ENCODE measurements at places on chromosomes 1 and 21. TPM values are rescaled to one million over a fixed set of nuclear protein-coding genes. Genes with fewer than 3 reads are reported as not detected.

- no peaks in the 10 kb centered on the region for H3K4me1 ChIP-seq
- no peak overlapping the region for H3K4me3 ChIP-seq
- DNase-seq, result no peak
Measured at GRCh38 chr1:86841116-86841515, 72.8 kb downstream of the SELENOF start.

GRCh38 chr1:200330741-200331428, 79.0 kb downstream of the ZNF281 start:
- no peaks in the 10 kb centered on the region for H3K4me1 ChIP-seq
- H3K27me3 ChIP-seq, result no peaks in the 10 kb centered on the region
- no peak overlapping the region for H3K4me3 ChIP-seq
- no peaks in the 10 kb centered on the region for H3K36me3 ChIP-seq
- DNase-seq, result no peak

DNA sequence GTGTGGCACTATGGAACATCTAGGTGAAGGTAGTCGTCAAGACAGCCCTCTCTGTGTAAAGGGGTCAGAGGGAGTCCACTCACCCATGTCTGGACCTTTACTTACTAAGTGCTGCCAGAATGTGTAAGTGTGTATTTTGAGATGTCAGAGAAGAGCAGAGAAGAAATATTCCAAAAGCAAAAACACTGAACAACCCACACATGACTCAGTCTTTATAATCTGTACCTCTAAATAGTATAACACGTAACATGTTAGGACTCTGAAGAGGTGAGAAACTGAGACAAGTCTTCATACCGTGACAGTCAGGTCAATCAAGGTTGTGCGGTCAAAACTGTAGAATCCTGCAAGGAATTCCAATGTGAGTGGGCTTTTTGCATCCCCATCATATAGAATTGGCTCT, 555.2 kb downstream of the LMO4 start:
- no peaks in the 10 kb centered on the region for H3K27me3 ChIP-seq
- no peak overlapping the region for H3K27ac ChIP-seq
- H3K4me3 ChIP-seq, result no peak overlapping the region
- DNase-seq, result no peak
- no peaks in the 10 kb centered on the region for H3K36me3 ChIP-seq

DNA sequence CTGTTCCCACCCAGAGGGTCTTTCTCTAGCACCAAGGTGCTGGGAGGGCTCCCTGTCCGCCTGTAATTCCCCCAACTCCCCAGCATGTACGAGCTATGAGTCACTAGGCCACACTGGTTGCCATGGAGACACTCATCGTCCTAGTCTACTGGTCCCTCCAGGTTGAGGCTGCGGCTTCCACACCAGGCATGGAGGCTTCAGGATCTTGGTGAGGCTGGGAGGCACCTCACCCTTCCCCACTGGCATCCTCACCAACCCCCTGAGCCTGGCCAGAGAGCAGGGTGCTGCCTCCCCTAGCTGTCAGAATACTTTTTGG, 75.6 kb upstream of the KAZN start:
- H3K4me3 ChIP-seq, result no peak overlapping the region
- H3K27me3 ChIP-seq, result no peaks in the 10 kb centered on the region
- H3K4me1 ChIP-seq, result no peaks in the 10 kb centered on the region

- no peaks in the 10 kb centered on the region for H3K4me1 ChIP-seq
- no peak overlapping the region for H3K27ac ChIP-seq
- no peaks in the 10 kb centered on the region for H3K27me3 ChIP-seq
Measured at GRCh38 chr1:172756024-172756423, 97.1 kb downstream of the FASLG start.

Gene NUP210L
- total RNA-seq, result 2.1 TPM

Gene RSPH1
- total RNA-seq, result 0.84 TPM

- H3K4me3 ChIP-seq, result no peak overlapping the region
- no peaks in the 10 kb centered on the region for H3K36me3 ChIP-seq
- no peaks in the 10 kb centered on the region for H3K27me3 ChIP-seq
- DNase-seq, result peak; percentile 52
- no peaks in the 10 kb centered on the region for H3K4me1 ChIP-seq
Measured at GRCh38 chr1:179824265-179824664, 53.3 kb downstream of the TOR1AIP2 start.

- no peaks in the 10 kb centered on the region for H3K27me3 ChIP-seq
- no peaks in the 10 kb centered on the region for H3K4me1 ChIP-seq
- no peak for DNase-seq
- H3K27ac ChIP-seq, result no peak overlapping the region
Measured at GRCh38 chr1:47772960-47773682, 224.1 kb downstream of the TRABD2B start.

DNA sequence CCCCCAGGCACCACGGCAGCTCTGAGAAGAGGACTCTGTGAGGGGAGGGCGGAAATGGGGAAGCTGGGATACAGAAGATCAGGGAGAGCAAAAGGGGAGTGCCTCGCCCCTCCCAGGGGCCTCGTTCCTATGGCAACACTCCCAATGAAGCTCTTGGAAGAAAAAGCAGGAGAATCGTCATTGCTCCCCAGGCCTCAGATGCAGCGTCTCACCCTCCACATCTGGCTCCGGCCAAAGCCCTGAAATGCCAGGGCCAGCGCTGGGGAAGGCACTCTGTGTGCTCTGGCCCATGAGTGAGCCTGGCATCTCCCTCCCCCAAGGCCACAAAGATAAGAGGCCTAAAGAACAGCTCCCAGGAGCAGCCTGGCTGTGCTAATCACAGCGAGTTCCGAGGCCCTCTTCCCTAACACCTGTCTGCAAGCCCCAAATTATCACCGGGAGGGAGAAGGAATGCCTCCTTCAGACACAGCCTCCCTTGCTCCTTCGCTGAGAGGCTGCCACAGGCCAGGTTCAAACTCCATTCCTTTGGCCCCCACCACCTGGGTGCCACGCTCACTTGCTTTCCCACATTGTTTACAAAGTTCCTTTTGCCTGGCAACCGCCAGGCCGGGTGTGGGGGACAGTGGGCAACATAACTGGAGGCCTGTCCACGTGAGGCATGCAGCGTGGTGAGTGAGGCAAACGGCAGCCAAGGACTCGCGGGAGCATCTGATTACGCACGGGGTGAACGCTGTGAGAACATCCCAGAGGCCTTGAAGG, 27.8 kb downstream of the ECE1 start:
- DNase-seq, result no peak
- H3K36me3 ChIP-seq, result peaks cover 9% of the 10 kb centered on the region
- H3K4me3 ChIP-seq, result no peak overlapping the region

GRCh38 chr1:2610036-2610959, 22.5 kb downstream of the MMEL1 start:
- no peak overlapping the region for H3K4me3 ChIP-seq
- peak; percentile 50 for DNase-seq
- H3K27ac ChIP-seq, result no peak overlapping the region
- H3K4me1 ChIP-seq, result peaks cover 5% of the 10 kb centered on the region

Gene CNST
- 29.8 TPM for total RNA-seq

DNA sequence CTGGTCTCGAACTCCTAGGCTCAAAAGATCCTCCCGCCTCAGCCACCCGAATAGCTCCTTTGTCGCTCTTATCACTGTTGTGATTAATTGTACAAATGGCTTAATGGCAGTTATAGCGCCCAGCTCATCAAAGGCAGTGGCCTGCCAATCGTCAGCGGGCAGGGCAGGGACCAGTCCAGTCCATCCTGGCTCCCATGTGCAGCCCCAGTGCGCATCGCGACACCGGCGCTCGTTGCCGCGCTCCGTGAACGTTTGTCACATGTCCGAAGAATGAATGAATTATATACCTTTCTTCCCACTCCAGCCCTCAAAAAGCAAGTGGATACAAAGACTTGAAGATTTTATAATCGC, 18.4 kb downstream of the MTX1 start:
- no peaks in the 10 kb centered on the region for H3K27me3 ChIP-seq
- peak; percentile 80 for DNase-seq
- peak overlapping the region; percentile 71 for H3K4me3 ChIP-seq
- peak overlapping the region; percentile 84 for H3K27ac ChIP-seq

DNA sequence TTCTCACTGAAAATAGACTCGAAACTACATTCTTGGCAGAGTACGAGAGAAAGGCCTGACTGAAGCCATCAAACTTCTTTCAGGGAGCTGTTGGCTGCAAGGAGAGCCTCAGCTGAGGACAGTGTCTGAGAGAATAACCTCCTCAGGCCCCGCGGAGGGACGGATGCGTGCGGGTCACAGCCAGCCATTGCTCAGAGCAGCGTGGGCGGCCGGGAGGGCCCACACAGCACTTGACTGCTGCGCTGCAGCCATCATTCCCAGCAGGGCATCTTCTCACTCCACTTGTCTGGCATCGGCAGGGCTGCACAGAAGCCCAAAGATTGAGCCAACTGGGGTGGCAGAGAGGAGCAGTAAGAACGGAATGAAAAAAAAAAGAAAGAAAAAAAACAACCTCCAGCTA, 113.5 kb downstream of the XCL2 start:
- no peak for DNase-seq
- no peak overlapping the region for H3K27ac ChIP-seq
- H3K4me1 ChIP-seq, result peaks cover 8% of the 10 kb centered on the region
- H3K27me3 ChIP-seq, result no peaks in the 10 kb centered on the region
- H3K4me3 ChIP-seq, result no peak overlapping the region

- H3K27me3 ChIP-seq, result no peaks in the 10 kb centered on the region
- no peak overlapping the region for H3K27ac ChIP-seq
Measured at GRCh38 chr1:23506376-23507107, 22.6 kb upstream of the ASAP3 start.

Gene ATP6V1G3
- total RNA-seq, result not detected

Gene LSM10
- total RNA-seq, result 39.4 TPM

DNA sequence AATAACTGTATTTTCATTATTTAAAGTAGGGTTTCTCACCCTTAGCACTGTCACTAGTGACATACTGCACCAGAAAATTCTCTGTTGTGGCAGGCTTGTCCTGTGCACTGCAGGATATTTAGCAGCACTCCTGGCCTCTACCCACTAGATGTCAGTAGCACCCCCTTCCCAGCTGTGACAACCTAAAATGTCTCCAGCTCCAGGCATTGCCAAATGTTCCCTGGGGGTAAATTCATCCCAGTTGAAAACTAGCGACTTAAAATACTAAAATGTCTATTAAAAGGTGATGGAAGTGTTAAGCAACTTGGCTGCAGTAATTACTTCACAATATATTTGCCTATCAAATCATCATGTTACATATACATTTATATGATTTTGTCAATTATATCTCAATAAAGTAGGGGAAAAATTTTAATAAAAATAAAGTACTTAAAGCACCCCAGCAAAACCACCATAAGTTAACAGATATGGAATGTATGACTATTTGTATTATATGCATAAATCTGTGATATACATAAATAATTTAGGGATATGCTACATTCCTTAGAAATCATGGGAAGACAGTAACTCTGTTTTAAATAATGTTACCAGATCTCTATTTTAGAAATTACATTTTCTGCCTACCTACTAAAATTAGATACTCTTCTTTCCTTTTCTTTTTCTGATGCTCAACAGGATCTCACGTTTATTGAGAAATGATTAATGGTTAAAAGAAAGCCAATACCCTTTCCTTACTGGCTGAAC, 74.6 kb downstream of the ARID4B start:
- H3K27ac ChIP-seq, result no peak overlapping the region
- H3K4me3 ChIP-seq, result no peak overlapping the region
- H3K4me1 ChIP-seq, result peaks cover 7% of the 10 kb centered on the region
- peaks cover 7% of the 10 kb centered on the region for H3K36me3 ChIP-seq
- H3K27me3 ChIP-seq, result no peaks in the 10 kb centered on the region
